Astrocyte of the cerebellum (primary cell): ENCODE measurements at places on chromosomes 5 and 9.

GRCh38 chr5:97629276-97629675, 446.2 kb upstream of the RIOK2 start:
- DNase-seq: peak; percentile 5

- no peak for DNase-seq
Measured at GRCh38 chr9:108698231-108698630, 157.6 kb downstream of the ACTL7B start.

GRCh38 chr5:45113726-45114125, 305.0 kb downstream of the MRPS30 start:
- no peak for DNase-seq

DNA sequence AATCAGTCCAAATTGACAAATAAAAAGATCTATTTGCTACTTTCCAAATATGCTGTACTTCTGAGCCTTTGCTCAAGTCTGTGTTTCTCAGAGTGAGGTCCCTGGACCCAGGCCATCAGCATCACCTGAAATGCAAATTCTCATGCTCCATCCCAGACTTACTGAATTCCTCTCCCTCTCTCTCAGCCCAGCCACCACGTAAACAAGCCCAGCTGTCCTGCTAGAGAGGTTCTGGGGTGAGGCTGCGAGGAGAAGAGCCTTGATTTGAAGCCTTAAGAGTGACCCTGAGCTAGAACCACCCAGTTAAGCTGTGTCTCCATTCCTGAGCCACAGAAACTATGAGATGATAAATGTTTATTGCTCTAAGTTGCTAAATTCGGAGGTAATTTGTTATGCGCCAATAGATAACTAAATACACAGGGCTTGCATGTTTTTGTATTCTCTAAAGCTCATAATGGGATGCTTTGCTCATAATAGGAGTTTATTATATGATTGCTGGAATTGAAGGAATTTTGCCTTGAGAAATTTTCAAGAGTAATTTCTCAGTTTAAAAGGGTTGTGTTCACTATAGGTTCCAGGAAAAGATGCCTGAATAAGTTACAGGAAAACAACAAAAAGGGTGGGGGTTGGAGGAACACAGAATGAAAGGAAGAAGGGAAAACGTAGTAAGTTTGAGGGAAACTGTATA, 98.9 kb upstream of the SPATA31D4 start:
- DNase-seq: no peak

GRCh38 chr5:102858221-102858620, 103.1 kb downstream of the PAM start:
- DNase-seq: no peak

- no peak for DNase-seq
Measured at GRCh38 chr5:38612851-38613250, 56.4 kb upstream of the LIFR start.

GRCh38 chr9:96367943-96368342, 15.6 kb downstream of the SLC35D2 start:
- no peak for DNase-seq

GRCh38 chr5:51958473-51958872, 575.2 kb downstream of the ISL1 start:
- no peak for DNase-seq

GRCh38 chr5:32869216-32869615, 158.1 kb downstream of the NPR3 start:
- peak; percentile 62 for DNase-seq

- peak; percentile 60 for DNase-seq
Measured at GRCh38 chr9:104743376-104743985, 4.0 kb upstream of the NIPSNAP3A start.

DNA sequence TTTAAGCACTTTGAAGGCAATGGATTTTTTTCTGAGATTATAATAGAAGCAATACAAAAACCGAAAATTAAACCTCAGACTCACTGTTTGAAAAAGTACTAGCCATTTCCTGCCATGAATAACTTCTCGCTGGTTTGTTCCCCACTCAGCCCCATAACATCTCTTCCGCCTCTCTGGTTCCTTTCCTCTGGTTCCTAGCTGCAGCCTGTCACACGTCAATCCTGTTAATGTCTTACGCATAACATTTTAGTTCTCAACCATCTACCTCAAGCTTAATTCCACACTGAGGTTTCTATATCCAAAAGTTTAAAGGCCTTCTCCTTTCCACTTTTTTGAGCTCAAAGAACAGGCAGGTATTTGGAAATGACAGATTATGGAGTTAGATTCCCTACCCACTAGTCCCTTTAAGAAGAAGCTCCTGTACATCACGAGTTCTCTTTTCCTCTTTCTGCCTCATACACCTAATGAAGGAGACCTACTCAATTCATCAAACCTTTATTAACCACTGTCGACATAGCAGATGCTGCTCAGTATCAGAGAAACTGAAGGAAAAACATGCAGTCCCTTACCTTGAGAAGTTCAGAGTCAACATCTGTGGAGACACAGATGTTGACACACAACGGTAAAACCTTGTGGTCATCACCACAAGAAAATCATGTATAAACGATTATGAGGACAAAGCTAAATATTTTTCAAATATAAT, 243.0 kb upstream of the PTGER4 start:
- DNase-seq: no peak

GRCh38 chr9:130940027-130940549, 1.0 kb upstream of the FIBCD1 start:
- no peak for DNase-seq

DNA sequence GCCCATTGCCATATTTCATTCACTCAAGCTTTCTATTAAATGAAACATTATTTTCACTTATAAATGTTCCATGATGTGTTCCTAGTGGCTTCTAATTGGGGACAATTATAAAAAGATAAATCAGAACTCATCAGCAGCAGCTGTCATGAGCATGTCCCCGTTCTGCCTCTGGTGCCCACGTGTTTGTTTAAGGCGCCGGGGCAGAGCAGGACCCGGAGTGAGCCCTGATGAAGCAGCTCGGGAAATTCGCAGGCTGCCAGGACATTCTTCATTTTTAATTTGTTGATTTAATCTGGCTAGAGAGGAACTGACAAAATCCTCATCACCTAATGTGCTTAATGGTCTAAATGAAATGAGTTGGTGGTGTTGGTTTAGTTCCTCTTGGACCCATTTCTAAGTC, 475.0 kb downstream of the CTNND2 start:
- no peak for DNase-seq

DNA sequence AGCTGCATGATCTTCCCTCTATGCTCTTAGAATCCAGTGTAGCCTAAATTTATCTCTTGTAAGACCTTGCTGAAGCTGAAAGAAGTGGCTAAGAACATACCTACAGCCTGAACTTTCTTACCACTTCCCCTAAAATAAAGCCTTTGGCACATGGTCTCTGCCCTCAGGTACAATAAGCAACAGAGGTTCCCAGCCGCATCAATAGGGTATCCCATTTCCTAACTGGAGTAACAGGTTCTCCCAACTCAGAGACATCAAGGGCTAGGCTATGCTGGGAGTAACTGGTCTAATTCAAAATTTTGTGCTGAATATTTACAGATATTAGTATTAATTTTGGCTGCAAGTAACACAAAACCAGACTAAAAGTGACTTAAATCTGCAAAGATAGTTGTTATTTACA, 335.8 kb upstream of the TRPC7 start:
- DNase-seq: no peak

- DNase-seq: no peak
Measured at GRCh38 chr9:75112789-75113188, 24.5 kb downstream of the OSTF1 start.

- no peak for DNase-seq
Measured at GRCh38 chr5:38716516-38716915, 129.3 kb upstream of the OSMR start.

GRCh38 chr5:97009212-97009898, 73.5 kb downstream of the LNPEP start:
- no peak for DNase-seq
